SHP77 (cell line): ENCODE measurements at places on chromosomes 11 and 22.
A peak's percentile ranks its signal among the peaks of the same experiment; 100 is the strongest.

- no peak for DNase-seq
Observed at GRCh38 chr11:125451400-125452124, 44.5 kb downstream of the FEZ1 start.

DNA sequence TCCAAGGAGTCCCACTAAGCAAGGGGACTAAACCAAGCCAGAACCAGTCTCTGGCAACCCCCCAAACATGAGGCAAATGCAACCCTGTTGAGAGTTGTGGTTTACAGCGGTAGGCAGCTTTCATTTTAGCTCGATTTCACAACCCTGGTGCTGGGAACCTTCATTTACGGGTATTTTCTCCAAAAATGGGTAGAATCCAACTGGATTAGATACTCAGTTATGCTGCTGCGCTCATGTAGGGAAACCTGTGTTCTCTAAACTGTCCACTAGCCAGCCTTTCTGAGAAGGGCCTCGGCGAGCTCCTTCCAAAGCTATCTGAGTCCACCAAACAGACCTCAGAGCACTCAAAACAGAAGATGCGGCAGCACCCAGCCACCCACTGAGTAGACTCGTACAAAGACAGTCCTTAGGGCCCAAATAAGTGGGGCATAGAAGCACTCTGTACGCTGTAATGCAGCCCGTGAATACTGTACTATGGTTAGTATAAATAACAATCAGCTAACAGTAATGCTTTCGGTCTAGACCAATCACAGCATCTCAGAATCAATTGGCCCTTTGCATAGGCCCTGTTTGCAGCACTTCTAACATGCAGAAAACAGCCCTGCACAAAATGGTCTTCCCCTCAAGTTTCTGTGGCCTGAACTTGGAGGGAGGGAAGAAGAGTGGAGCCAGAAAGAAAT is 104.7 kb downstream of the ETS1 start:
- no peak for DNase-seq

- DNase-seq = no peak
Observed at GRCh38 chr11:78400702-78401101, 16.9 kb downstream of the GAB2 start.

DNA sequence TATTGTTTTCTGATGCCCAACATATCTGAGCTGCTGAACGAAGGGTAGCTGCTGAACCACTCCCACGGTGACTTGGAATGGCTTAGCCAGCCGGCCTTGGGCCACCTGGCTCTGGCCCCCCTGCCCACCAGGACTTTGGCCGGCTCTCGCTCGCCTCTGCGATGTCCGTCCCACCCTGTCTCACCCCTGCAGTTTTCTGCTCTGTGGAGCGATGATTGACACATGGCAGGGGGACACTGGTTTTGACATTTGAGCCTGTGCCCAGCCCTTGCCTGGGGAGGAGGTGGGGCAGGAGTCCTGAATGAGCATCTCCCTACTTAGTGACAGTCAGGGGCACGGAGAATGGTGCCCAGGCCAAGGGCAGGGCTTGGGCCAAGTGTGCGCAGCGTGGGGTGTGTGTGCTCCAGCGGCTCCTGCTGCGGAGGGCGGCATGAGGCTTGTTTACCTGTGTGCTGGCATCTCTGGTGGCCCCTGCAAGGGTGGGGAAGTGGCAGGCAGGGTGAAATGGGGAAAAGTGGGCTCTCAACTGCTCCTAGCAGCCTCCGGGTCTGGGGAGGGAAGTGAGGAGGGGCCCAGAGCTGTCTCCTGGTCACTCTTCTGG is 15.7 kb upstream of the CDKN1C start:
- no peak for DNase-seq

DNA sequence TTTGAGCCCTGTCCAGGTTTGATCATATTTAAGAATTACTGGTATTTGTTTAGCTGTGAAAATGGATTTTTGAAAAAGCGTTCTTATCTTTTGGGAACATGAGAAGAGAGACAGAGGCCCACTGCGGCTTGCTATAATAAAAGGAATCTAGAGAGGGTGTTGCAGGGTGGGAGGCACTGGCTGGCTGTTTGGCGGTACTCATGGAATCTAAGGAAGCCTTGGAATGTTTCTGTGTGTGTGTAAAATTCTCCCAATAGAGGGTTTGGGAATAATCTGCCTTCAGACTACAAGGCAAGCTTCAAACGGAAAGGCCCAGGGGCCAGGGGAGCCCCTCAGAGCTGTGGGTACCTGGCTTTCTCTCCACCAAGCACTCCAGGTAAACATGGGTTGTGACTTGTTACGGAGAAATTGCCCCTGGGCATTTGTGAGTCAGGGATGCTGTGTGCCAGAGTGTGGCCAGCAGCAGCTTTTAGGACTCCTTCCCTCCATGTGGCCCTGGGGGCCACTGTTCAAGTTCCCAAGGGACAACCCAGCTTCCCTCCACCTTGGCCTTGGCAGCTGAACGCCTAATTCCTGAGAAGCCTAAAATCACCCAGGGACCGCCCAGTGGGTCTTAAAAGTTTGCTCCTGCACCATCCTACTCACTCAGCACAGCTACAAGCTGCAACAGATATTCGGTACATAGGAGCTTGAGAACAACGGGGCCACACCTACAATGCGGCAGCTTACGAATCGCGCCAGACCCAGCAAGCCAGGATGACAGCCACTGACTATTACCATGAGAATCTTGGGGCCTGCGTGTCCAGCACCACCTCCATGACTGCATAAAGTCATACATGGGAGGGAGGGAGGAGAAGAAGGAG is 14.1 kb upstream of the SYT8 start:
- DNase-seq = no peak

DNA sequence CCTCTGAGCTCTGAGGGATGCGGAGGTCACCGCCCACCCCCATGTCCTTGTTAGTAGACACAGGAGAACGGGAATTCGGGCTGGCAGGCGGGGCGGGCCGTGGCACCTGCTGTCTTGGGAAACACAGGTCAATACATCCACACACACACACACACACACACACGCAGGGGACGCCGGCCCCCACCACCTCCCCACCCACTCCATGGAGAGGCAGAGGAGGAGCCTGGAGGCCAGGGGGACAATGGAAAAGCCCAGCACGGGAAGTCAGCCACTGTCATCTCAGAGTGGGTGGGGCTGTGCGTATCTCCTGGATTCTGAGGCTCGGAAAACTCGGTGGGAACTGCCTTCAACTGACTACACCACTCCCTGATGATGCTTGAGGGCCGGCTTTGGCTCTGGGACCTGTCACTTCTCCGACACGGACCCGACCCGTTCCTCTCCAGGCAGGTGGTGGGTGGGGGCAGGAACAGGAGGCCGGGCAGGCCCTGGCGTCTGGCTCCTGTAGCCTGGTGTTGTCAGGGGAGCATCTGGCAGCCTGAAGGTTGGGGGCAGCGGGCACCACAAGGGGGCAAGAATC is 18.5 kb upstream of the TMEM184B start:
- DNase-seq = no peak

- DNase-seq = peak; percentile 3
Observed at GRCh38 chr11:46290598-46291309, 13.3 kb downstream of the CREB3L1 start.

DNA sequence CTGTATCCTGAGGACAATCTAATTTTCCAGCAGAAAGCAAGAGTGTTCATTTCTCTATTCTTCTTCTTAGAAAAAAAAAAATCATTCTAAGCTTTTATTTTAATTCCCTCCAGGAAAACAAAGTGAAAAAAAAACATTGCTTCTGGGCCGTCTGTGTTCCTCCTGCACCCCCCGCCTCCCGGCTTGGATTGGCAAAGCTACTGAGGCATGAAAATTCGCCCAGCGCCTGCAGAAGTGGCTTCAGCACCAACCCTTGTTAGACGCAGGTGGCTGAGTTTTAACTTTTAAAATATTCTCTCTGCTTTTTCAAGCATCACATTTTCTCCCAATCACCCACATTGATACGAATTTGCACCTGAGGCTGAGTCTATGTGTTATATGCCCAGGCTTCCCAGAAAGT is 401.6 kb downstream of the BRD1 start:
- no peak for DNase-seq

DNA sequence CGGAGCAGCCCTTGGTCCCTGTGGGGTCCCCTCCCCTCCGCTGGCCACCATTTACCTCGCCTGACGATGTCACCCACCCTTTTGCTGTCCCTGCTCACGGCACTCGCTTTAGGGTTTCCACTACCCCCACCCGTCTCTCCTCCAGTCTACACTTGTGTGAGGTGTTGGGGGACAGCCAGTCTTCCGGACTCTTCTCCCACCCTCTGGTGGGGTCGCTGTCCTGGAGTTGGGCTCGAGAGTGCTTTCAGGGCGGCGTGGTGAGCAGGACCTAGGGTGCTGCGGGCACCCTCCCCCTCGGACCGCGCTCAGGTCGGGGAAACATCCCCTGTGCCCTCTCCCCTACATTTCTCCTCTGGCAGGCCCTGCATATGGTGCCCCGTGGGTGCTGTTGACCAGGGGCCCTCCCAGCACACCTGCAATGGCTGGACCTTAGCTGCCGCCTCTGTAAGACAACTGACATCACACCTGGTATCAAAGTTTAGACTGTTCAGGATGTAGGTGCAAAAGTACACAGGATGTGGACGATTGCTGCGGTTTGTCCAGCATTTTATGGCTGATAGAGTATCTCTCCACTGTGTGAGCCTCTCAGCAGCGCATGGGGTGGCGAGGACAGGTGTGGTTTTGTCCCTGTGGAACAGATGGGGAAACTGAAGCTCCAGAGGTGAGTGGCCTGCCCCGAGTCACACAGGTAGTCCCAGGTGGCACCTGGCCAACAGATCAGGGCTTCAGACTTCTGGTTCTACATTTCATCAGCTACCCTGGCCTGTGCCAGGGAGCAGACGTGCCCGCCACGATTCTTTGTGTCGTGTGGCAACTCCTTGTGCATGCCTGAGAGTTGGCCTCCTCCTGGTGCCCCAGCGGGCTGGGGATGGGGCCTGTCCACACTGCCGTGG is 1.2 kb downstream of the GRK2 start:
- DNase-seq = no peak

DNA sequence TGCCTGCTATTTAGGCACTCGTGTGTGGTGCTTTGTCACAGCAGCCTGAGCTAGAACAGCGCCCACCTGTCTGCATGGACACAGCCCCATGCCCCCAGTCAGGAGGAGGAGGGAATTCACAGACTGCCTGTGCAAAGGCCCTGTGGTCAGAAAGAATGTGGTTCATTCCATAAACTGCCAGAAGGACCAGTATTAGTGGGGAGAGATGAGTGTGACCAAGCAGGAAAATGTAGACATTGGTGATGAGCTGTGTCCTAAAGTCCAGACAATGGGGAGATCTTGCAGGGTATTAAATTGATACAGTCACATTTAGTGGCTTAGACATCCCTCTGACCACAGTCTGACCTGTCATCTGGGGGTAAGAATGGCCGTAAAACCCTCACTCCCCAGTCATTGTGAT is 83.7 kb upstream of the LINC01488 start:
- DNase-seq = no peak

DNA sequence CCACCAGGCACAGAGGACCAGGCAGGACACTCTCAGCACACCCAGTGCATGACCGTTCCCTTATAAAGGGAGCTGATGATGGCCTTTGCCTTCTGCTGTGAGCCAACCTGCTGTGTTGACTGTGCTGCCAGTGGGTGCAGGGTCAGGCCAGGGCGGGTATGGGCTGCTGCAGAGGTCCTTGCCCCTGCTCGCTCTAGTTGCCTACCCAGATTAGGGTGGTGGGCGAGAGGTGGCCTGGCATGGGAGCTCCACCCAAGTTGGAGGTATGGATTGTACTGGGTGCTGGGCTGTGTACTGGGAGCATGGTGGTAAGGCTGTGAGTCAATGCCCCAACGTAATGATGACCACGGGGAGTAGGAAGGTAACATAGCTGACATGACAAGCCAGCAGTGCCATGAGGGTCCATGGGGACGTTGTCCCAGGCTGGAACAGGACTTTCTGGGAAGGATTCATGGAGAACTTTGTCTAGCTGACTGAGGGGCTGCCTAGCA is 24.5 kb upstream of the CYP2D6 start:
- DNase-seq = no peak

GRCh38 chr11:110833033-110833484 is 120.8 kb upstream of the ARHGAP20 start:
- no peak for DNase-seq

DNA sequence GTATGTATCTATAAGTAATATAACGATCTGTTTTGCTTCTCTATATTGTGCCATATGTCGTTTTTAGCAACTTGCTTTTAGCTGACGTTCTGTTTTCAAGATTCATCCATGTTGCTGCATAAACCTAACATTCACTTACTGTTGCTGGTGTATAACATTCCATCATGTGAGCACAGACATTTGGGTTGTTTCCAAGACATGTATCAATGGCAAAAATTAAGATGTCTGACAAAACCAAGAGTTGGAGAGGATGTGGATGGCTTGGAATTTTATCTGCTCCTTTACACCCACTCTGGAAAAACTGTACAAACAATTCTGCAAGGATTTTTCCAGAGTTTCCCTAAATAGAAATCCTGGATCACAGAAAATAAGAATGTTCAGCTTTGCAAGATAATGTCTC is 40.9 kb downstream of the DGCR2 start:
- no peak for DNase-seq

- DNase-seq = peak; percentile 7
Observed at GRCh38 chr11:30914143-30914762, 328.1 kb upstream of the MPPED2 start.

- no peak for DNase-seq
Observed at GRCh38 chr11:23413057-23413456, 552.8 kb upstream of the CCDC179 start.

- DNase-seq = no peak
Observed at GRCh38 chr22:25357606-25358420, 138.4 kb downstream of the CRYBB2 start.

DNA sequence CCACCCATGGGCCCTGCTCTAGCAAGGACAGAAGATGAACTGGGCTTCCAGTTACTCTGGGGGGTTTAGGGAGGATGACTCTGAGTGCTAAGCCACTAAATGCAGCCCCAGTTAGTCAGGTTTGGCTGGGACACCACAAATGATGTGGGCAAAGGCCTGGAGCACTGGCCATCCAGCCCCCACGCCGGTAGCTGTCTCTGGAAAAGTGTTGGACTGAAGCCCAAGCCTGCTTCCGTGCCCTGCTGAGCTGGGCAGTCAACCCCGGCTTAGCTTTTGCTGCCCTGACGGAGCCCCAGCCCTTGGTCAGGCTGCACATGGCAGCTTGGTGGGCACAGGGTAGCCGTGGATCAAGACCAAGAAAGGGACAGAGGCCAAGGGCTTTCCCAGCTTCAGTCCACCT is 5.7 kb upstream of the GSTP1 start:
- DNase-seq = no peak

GRCh38 chr22:44550711-44551491 is 52.9 kb upstream of the RTL6 start:
- peak; percentile 53 for DNase-seq

GRCh38 chr11:11211186-11211585 is 141.9 kb downstream of the CSNK2A3 start:
- DNase-seq = no peak
